MM.1S (cell line): ENCODE measurements at places on chromosomes 12 and 14.

DNA sequence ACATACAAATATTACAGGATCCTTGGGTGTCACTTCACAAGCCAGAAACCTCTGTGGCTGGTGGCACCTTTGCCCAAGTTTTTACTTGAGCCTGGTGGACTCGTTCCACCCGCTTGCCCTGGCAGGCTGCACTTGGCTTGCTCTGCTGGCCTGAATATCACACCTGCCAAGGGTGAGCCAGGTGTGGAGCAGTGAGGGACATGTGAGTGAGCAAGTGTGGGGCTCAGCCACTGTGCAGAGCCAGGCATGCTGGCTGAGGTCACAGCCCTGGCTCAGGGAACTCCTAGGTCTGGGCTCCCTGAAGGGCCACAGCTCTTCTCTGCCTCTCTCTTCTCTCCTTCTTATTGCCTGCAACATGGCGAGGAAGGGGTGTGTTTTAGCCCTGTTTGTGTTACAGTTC is 82.0 kb downstream of the SLC16A7 start:
- no peak for DNase-seq

DNA sequence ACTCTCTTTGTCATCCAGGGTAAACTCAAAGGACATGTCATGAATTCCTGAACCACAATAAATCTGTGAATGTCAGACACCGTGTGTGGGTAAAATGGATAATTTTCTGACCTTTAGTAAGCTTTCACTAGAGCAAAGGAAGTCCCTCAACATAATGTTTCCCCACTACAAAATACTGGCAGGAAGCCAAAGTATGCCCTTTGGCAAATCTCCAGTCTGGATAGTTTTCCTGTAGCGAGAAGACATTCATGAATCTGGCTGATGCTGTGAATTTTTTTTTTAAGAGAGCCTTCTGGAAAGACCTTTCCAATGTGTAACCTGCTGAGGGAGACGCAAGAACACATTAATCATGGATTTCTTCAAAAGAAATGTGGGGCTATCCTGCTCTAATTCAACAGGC is 389.6 kb upstream of the DDHD1 start:
- no peak for DNase-seq

DNA sequence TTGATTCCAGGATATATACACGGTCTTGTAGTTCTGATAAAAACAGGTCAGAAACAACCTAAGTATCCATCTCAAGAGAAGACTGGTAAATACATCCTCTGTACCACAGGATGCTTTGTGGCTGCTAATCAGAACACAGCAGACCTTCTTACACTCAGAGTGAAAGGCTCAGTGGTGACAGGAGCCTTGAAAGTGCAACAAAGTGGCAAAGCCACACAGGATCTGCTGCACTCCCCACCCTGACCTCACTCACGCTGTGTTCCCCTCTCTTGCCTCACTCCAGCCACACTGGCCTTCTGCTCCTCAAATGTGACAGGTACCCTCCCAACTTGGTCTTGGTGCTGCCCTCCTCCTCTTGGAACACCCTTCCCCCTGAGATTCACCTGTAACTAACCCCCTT is 98.1 kb upstream of the GRIP1 start:
- peak; percentile 14 for DNase-seq

GRCh38 chr12:46946137-46946536 is 120.3 kb upstream of the SLC38A4 start:
- no peak for DNase-seq

DNA sequence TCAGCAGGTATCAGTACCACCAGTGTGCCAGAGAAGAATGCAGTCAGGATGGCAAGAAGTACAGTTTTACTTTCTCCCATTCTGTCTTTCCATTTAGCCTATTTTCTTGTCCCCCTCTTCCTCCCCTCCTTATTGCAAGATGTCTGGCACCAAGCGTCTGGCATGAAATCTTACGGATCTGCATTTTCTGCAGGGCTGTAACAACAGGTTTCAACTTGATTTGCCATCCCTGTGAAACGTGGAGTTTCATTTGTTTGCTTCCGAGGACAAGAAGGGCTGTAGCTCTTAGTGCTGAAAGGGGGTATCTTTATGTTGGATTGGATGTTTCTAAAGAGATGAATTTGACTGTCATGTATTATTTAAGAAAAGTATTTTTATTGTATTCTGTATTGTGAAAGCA is 1110.6 kb downstream of the BCL11B start:
- no peak for DNase-seq

- no peak for DNase-seq
Observed at GRCh38 chr14:70189456-70190077, 816 bp upstream of the SLC8A3 start.

DNA sequence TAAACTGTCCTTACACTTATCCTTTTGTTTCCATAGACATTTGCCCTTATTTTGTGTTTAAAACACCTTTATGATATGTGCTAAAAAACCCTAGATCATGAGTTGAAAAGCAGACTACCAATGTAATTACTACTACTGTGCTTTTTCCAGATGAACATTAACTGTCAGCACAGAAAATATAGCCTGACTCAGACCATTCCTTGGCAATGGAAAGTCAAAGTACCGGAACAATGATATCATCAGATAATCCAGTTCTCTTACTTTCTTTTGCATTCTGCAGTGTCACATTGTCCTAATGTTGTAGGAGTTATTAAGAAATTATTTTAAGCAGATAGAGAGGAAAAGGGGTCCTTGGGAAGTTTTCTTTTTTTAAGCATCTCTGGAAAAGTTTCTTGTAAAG is 1189.0 kb upstream of the FLRT2 start:
- no peak for DNase-seq

DNA sequence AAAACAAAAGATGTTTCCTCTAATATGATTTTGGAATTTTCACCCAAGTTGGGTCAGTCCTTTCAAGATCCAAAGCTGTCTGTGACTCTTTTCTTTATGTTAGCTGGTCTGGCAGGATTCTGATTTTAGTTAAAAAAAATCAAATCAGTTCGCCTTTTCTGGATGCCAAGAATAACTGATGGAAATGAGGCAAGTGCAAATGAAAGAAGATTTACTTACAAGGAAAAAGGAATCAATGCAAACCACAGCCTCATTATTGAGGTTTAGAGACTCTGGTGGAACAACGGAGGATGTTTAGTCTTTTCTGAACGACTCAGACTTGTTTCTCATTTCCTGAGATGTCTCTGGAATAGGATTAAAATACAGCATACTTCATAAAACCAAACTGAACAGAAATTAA is 117.0 kb upstream of the DYRK2 start:
- no peak for DNase-seq

GRCh38 chr12:71639341-71639760 is 24.3 kb downstream of the ZFC3H1 start:
- DNase-seq = peak; percentile 21

GRCh38 chr12:16012117-16012516 is 101.0 kb downstream of the DERA start:
- peak; percentile 61 for DNase-seq

- DNase-seq = no peak
Observed at GRCh38 chr12:48157889-48158370, 615 bp upstream of the ASB8 start.

GRCh38 chr12:15151161-15152091 is 69.8 kb downstream of the RERG start:
- peak; percentile 30 for DNase-seq
